ENCODE measurements at places on chromosomes 5 and 9.

DNA sequence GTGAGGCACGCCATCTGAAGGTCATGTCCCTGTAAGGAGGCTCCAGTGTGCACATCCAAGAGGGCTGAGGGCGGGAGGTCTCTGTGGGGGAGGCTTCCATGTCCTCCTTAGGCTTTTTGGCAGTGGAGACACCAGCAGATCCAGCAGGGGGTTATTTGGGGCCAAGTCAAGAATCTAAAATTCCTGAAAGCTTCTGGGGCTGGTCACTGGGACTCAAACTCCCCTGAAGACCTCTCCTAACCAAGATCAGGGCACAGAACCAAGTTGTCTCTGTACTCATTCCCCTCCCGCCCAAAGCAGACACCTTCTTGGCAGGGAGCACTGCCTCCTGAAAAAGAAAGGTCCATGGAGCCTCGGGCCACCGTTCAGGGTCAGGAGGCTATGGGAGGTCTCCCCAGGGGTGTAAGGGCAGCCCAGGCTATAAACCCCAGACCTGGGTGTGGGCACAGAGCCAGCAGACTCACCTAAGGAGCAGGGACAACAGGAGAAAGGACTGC is 127.4 kb upstream of the ADRA1B start:
- no peak for DNase-seq

DNA sequence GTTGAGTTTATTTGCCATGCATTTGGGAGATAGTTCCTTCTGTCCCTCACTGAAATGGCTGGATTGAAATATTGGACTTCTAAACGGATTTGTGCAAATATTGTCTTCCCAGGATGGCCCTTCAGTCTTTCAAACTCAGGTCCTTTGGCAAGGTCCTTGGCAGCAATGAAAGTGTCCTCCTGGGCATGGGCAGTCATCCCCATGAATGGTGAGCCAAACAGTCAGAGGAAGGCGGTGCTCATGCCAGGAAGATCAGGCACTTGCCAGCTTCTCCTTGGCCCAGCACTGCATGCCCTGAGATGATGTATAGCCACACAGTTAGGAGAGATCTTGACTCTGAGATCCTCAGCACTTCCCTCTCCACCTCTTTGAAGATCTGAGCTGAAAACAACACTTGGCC is 221.4 kb upstream of the KLF4 start:
- DNase-seq: no peak

DNA sequence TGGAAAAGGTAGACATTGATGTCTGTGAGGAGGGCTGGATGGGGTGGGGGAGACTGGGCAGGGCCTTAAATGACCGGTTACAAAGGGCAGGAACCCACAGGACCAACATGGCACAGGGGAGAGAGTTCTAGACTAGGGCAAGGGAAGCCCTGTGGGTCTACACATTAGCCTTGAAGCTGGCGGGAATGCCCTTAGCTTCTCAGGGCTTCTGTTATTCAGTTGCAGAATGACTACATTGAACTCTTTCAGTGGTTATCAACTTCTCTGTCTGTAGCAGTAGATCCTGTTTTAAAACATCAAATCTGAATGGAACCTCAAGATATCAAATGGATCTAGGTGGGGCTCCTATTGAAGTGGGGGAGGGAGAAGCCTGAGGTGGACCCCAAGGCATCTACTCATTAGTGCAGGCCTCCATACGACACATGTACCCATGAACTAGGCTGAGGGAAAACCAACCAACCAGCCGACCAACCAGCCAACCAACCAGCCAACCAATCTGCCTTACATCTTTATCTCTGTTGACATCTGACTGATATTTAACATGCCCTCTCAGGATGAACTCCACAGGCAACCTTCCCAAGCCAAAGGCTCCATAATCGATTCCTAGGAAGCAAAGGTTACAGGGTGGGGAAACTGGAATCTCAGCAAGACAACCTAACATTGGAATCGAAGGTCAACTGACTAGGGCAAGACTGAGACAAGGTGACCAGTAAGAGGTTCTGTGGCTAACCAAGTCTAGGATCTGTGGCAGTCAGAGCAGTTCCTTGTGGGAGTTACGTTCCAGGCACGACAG is 48.3 kb downstream of the DAP start:
- DNase-seq: no peak

DNA sequence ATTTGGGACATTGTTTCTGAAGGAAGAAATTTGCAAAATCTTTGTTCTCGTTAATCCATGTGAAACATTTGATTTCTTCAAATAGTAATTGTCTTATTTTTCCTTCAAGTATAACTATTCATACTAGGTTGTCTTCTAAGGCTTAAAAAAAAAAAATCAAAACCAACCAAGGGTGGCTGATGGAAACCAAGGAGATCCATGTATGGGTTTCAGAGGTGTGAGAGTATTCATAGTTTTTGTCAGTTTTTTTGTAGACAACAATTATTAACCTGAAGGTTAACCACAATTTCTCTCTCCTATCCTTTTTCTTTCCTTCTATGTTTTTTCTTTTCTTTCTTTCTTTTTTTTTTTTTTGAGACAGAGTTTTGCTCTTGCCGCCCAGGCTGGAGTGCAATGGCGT is 35.4 kb downstream of the KDM4C start:
- DNase-seq: no peak

DNA sequence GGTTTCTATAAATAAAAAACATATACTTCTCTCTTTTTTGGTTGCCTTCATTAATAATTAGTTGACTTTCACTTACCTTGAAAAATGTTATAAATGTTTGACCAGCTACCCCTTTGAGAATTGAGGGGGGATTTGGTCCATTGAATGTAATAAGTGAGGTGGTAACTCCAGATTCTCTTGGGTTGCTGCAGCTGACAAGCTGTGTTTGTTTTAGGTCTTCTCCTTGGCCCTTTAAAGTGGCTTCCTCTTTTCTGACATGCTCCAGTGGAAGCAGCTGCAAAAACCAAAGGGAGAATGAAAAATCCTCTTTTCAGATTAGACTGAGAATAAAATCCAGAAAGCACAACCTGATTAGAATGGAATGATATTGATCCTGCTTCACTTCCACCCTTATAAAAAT is 410.5 kb downstream of the TMEM38B start:
- DNase-seq: no peak

- DNase-seq: no peak
Observed at GRCh38 chr9:9612755-9613154, 1000.0 kb downstream of the PTPRD start.

GRCh38 chr9:125631391-125632085 is 75.5 kb downstream of the MAPKAP1 start:
- DNase-seq: peak; percentile 77

- peak; percentile 8 for DNase-seq
Observed at GRCh38 chr5:155189981-155190380, 176.4 kb downstream of the KIF4B start.

DNA sequence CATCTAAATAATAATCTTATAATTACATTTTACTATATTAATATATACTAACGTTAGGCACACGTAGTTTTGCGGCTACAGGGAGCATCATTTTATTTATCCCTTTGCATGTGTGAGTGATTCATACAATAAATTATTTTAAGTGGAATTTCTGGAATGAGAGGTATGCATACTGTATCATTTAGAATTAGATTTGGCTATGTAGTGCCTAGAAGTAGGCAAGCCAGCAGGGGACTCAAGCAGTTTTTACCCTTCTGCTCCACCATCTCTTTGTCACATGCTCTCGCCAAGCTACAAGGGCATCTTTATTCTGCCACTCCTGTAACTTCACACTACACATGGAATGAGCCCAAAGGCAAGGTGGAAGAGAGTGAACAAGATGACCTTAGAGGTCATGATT is 60.8 kb downstream of the MEGF10 start:
- no peak for DNase-seq

- no peak for DNase-seq
Observed at GRCh38 chr9:134662143-134662876, 20.7 kb downstream of the COL5A1 start.

DNA sequence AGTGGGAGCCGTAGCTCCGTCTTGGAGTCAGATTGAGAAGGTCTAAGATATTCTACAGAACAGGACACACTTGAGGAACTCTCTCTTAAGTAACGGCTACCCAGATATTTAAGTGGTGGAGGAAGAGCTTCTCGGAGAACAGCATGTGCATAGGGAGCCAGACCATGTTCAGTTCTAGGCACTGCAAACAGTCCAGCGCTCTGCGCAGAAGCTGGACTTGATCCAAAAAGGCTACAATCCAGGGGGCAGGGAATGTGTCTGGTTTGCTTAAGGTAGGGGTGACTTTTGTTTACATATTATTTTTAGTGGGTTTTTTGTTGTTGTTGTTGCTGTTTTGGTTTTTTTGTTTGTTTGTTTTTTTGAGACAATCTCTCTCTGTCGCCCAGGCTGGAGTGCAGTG is 16.8 kb upstream of the CCL28 start:
- DNase-seq: no peak

DNA sequence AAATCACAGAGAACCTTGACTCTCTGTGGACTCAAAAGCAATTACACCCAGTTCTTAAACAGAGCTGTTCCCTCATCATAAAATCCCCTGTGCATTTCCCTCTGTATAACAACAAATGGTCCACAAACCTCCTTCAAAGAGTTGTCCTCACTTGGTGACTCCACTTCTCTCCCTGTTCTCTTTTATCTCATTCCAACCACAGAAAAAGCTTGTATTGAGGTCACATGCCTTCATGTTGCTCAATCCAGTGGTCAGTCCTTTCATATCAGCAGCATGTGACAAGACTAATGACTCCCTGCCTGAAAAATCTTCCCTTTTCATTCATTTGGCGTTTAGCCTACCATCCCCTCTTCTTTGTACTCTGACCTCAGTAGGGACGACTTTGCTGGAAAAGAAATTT is 158.0 kb downstream of the DEPDC1B start:
- no peak for DNase-seq

DNA sequence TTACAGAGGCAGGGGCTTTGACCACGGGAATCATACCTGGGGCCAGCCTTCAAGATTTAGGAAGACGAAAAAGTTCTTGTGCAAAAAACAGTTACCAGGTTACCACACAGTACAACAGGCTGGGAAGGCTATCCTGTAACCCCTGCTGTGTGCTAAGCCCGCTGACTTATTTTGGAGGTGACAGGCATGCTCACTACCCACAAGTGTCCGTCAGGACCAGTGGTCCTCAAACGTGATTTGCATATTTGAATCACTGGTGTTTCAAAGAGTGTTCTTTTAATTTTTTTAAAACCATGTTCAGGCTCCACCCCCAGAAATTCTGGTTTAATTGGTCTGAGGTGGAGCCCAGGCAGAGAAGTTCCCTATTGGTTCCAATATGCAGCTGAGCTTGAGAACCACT is 146.6 kb downstream of the TTLL11 start:
- no peak for DNase-seq

DNA sequence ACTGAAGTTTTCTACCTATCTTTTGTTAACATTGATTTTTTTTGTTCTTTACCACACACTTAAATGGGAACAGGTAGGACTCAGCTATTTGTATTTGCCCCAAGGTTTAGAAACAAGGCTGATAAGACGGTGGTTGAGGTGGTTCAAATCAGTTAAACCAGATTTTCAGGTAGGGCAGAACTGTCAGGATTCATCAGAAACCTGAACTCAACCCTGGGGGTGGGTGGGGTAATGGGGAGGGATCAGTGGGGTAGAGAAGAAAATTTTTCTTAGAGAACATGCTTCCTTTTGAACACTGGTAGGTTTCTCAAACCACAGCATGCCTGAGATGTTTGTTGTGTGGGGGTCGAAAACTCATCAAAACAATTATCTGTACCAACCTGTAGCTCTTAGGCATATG is 113.0 kb downstream of the BASP1 start:
- no peak for DNase-seq

- DNase-seq: no peak
Observed at GRCh38 chr9:26346942-26347477, 545.6 kb downstream of the CAAP1 start.

GRCh38 chr5:5154733-5155132 is 14.6 kb downstream of the ADAMTS16 start:
- DNase-seq: no peak

GRCh38 chr5:8048920-8049319 is 180.0 kb downstream of the MTRR start:
- no peak for DNase-seq

DNA sequence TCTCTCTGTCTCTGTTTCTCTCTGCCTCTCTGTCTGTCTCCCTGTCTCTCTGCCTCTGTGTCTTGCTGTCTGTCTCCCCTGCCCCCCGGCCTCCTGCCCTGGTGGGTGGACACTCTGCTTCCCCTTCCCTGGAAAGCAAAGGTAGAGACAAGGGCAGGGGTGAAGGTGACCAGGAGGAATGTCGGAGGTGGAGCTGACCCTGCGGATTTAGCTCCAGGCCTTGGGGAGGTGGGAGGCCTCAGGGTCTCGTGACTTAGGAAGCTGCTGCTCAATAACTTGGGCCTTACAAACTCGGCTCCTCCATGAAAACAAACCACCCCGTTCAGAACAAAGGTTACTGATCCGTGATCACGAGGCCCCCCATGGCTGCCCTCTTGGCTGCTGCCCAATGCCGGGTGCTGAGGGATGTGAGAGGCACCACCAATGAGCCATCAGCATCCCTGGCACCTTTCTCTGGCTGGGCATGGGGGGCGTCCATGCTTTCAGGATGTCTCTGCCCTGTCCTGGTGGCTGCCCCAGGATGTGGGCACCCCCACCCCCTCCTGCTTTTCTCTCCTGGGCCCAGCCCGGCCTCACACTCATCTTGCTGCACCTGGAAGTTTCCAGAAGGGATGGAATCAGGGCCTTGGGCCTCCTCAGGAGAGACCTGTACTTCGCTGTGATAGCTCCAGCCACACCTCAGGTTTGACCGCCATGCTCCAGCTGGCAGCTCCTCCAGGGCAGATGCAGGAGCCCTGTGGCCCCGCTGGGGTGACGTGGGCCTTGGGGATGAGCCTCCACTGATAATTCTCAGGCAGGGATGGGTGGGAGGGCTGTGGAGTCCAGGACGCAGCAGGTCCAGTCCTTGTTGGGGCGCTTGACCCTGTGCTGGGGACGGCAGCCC is 14.8 kb upstream of the SLC6A19 start:
- no peak for DNase-seq

DNA sequence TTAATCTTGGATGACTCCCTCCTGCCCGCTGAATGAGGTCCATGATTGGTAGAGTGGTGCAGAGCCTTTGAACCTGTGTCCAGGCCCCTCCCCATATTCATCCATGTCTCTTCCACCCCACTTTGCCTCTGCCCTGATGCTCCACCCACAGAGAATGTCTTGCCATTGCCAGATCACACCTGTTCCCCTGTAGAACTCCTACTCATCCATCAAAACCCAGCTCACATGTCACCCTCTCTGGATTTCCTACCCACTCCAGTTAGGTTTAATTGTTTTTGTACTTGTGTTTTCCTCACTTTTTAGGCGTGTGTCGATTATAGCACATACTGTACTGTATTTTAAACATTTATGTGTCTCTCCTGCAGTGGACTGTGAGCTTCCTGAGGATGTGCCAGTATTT is 107.0 kb upstream of the CTSL start:
- no peak for DNase-seq

- no peak for DNase-seq
Observed at GRCh38 chr5:9188131-9188530, 357.7 kb downstream of the SEMA5A start.

- peak; percentile 26 for DNase-seq
Observed at GRCh38 chr5:174436750-174437149, 287.6 kb upstream of the MSX2 start.

GRCh38 chr9:109828254-109828653 is 48.3 kb downstream of the PALM2AKAP2 start:
- DNase-seq: no peak

Data from GM23338 (cell line).